ENCODE measurements at places on chromosomes 16 and 17.

- DNase-seq, result peak; percentile 56
Measured at GRCh38 chr16:61887903-61888302, 148.3 kb downstream of the CDH8 start.

- DNase-seq, result no peak
Measured at GRCh38 chr16:89890200-89890599, 16.8 kb downstream of the TCF25 start.

DNA sequence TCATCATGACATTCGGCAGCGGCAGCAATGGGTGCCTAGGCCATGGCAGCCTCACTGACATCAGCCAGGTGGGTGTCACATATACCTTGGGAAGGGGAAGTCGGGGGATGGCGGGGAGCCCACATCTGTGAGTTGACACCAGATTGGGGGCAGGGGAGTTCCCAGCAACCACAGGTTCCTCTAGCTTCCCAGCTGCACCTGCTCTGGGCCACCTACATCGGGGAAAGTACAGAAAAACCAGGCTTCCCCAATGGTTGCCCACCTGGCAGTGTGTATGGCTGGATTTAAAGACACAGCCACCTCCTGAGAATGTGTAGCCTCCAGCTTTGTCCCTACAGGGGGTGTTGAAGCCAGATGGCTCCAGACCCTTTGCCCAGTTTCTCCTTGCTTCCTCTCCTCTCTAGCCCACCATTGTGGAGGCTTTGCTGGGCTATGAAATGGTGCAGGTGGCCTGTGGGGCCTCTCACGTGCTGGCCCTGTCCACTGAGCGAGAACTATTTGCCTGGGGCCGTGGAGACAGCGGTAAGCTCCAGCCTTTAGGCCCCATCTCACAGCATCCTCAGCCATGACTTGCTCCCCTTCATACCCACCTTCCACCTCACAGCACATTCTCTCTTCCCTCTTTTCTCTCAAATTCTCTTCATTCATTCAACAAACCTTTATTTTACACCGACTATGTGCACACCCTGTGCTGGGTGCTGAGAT is 5.0 kb upstream of the TRAF4 start:
- DNase-seq, result no peak

GRCh38 chr16:22123146-22123545 is 30.8 kb downstream of the VWA3A start:
- DNase-seq, result no peak

DNA sequence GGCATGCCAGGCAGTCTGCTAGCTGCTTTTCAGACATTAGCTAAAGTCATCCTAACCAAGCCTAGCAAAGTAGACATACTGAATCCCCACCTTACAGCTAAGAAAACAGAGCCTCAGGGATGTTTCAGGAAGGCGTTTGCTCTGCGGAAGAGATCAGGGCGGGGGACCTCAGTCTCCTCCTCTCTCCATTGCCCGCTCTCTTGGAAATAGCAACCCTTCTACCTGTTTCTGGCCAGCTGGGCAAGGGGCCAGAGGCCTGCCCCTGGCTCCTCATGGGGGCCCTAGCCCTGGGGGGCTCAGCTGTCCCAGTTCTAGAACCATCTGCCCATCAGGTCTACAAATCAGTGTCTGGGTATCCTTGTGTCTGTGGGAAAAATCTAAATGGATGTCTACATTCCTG is 14.5 kb downstream of the PITPNM3 start:
- no peak for DNase-seq

- no peak for DNase-seq
Measured at GRCh38 chr17:3968015-3968414, 3.8 kb upstream of the ATP2A3 start.

DNA sequence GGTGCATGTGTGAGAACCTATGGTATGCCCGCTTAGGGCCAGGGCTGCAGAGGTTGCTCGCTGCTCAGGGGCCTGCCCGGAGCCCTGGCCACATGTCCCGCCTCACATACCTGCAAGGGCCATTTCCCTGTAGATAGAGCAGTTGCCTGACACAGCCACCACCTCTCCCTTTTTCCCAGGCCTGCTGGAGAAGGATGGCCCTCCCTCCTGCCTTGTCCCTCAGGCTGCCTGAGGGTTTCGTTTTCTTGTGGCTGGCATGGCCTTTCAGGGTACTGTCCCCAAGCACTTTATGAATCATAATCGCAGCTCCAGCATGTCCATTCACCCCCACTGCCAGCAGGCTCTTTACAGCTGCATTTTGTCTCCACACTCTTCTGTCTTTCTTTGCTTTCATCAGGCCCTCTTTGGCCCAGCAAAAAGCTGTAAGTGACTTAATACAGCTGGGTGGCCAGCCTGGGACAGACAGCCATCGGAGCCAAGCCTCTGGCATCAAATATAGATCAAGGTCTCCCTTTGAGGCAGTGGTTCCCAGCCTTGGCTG is 65.7 kb downstream of the MPRIP start:
- DNase-seq, result no peak

GRCh38 chr17:17151541-17151940 is 54.6 kb downstream of the PLD6 start:
- DNase-seq, result no peak

GRCh38 chr17:46772475-46773220 is 45.8 kb downstream of the WNT3 start:
- no peak for DNase-seq

DNA sequence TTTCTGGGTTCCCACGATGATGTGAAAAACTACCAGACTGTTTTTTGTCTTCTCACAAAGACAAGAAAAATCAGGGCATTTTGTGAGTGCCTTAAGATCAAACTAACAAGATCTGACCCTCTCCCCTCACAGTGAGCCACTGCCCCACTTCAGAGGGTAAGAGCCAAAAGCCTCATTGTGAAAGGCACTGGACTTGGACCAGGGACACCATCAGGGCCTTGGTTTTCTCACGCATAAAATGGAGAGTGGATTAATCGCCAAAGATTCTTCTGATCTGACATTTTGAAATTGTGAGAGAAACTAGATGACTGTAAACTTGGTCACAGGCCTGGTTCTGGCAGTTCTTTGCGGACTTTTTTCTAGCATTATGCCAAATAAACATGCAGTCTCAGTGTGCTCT is 21.0 kb upstream of the ENDOV start:
- no peak for DNase-seq

DNA sequence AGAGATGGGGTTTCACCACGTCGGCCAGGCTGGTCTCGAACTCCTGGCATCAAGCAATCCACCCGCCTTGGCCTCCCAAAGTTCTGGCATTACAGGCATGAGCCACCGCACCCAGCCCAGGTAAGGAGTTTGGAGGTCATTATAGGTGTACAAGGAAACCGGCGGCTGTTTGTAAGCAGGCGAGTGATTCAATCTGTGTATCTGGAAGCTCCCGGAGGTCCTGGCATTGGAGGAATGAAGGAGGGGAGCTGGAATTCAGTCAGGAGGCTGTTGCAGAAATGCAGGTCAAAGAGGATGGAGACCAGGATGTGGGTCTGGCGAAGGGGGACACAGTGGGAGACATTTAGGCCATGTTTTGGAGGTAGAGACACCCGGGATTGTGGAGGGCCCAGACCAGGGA is 18.8 kb downstream of the CDC42EP4 start:
- DNase-seq, result no peak

DNA sequence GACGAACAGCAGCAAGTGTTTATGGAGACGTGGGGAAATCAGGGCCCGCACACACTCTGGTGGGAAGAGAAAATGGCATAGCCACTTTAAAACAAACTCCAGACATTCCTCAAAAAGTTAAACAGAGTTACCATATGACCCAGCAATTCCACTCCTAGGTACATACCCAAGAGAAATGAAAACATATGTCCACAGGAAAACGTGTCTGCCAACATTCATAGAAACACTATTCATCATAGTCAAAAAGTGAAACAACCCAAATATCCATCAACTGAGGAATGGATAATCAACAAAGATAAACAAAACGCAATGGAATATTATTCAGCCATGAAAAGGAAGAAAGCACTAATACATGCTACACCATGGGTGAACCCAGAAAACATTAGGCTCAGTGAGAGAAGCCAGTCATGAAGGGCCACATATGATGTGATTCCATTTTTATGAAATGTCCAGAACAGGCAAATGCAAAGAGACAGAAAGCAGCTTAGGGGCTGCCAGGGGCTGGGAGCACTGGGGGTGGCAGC is 32.8 kb downstream of the ADCY9 start:
- DNase-seq, result no peak
